ENCODE measurements at places on chromosomes 3 and 15.
A peak's percentile ranks its signal among the peaks of the same experiment; 100 is the strongest.

DNA sequence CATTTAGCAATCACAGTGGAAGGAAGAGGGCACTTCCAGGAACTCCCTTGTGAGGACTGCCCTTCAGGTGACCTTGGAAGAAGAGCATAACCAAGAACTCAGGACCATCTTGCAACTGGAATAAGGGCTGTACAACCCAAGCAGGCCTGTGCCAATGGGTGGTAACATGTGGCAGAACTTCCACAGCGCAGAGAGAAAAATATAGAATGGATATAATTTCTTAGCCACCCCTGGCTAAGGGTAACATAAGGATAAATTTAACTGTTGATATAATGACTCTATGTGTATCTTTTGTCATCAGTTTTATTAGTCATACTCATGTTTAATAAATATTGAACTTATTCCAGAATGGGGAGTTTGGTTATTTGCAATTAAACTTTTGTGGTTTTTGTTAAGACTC is 13.4 kb upstream of the MFSD1 start:
- no peak for DNase-seq

- no peak for DNase-seq
Observed at GRCh38 chr3:171933441-171933840, 90.3 kb downstream of the TMEM212 start.

- DNase-seq = peak; percentile 13
Observed at GRCh38 chr15:60179786-60180391, 175.8 kb downstream of the FOXB1 start.

- DNase-seq = no peak
Observed at GRCh38 chr3:52763466-52763865, 7.3 kb downstream of the NEK4 start.

DNA sequence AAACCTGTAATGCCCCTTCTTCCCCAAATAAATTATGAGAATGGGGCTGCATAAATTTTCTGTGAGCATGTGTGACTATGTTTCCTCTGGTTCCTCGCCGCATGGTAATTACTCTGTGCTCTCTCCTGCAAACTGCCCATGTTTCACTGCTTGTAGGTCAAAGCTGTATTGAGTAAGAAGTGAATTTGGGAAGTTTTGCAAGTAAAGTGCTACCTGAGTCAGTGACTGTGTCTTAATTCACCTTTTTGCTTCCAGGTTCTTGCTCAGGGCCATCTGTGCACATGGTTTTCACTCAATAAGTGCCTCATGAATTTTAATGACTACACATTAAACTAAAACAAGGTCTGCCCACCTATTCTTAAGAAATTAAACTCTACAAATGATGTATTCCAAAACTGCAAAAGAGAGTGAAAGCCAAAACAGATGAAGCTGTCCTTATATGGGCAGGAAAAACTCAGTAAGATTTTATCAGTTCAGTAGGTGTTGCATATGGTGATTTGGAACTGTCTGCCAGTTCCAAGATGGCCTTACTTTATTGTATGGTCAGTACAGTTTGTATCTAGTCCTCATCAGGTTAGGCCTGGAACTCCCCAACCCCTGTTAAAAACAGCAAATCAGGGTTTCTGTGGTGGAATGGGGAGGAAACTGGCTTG is 100.0 kb downstream of the LPP start:
- DNase-seq = no peak

DNA sequence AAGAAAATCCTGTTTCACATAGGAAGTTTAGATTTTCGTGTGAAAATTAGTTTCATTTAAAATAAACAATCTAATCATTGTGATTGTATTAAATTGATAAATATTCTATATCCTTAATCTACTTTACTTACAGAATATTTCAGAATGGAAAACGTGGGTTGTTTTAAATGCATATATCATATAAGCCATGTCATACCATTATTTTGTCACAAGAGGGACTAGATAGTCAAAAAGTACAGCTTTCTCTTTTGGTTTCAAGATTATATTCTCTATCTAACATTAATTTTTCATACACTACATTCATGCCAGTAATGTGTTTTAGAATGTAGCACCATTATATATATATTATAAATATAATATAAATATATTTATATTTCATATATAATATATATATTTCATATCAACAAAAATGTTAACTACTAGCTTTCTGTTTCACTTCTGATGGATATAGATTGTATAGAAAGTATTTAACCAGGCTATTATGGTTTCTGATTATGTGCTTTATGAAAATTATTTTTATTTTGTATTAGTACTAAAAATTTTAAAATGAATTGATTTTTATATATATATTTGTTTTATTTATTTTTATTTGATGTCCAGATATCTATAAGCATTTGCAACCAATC is 45.3 kb downstream of the OSTN start:
- DNase-seq = peak; percentile 9

DNA sequence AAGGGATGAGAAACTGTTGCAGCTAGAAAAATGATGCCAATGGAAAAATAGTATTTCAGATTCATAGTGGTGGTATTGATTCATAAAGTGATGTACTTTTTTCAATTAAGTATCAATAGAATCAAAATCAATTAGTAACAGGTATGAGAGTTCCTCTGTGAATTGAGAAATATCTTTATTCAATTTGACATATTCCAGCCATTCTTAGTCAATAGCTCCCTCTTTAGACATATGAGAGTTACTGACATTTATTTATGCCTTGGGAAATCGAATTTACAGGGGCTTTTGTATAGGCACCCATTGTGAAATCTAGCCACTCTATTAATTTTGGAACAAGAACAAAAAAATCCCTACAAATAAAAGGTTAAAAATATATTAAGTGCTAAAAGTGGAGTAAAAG is 386.9 kb upstream of the CNTN3 start:
- no peak for DNase-seq

DNA sequence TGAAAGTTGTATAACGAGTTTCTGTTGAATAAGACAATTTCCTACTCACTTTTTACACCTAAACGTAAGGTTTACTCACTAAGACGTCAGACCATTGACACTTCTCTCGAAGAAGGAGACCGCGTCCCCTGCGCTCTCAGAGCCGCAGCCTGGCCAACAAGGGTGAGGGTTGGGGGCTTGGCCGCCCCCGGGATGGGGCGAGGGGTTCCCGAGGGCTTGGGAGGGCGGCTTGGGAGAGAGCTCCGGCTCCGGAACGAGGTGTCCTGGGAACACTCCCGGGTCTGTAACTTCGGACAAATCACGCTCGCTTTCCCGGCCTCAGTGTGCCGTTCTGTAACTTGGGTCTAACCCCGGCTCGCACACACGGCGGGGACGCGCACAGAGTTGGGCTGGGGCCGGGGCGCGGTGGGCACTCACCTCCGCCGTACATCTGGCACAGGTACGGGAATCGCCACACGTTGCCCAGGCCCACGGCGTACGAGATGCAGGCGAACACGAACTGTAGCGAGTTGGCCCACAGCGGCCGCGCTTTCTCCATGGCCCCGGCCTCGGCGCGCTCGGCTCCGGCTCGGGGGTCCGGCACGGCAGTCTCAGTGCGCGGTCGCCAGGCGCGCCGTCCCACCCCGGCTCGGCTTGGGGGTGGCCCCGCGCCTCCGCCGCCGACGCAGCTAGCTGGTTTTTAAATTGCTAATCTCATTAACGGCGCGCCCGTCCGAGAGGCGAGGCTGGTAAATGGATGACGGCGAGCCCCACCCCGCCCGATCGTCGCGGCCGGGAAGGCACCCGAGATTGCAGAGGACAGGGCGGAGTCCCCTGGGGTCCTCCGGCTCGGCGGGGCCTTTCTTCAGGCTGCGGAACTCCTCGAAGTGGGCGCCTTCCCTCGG is at the start of gene SLC6A20:
TSS of gene SLC6A20 (minus strand) at position 655 of the 884 bp plus-strand sequence. CDS start at position 538, 117 bp downstream.
- DNase-seq = no peak

- DNase-seq = no peak
Observed at GRCh38 chr3:87047852-87048251, 56.9 kb upstream of the VGLL3 start.

DNA sequence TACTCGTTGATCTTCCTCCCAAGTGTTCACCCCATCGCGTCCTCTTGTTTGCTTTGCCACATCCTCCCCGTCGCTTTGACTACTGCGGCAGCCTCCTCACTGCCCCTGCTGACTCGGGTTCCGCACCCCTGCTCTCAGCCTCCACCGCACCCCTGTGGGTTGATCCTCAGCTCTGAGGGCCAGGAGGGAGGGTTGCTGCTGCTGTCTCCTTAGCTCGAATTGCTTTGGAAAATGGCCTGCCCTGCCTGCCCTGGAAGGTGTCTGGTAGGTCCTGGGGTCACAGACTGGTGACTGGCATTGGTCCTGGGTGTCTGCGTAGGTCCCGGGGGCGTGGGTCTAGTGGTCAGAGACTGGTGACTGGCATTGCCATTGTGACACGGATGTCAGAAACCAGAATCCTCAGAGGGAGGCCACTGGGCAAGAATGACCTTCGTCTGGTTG is 9.4 kb downstream of the MUC4 start:
- DNase-seq = peak; percentile 45

- no peak for DNase-seq
Observed at GRCh38 chr3:189013224-189013888, 158.4 kb upstream of the TPRG1 start.

- no peak for DNase-seq
Observed at GRCh38 chr15:41205315-41205714, 25.2 kb downstream of the EXD1 start.

DNA sequence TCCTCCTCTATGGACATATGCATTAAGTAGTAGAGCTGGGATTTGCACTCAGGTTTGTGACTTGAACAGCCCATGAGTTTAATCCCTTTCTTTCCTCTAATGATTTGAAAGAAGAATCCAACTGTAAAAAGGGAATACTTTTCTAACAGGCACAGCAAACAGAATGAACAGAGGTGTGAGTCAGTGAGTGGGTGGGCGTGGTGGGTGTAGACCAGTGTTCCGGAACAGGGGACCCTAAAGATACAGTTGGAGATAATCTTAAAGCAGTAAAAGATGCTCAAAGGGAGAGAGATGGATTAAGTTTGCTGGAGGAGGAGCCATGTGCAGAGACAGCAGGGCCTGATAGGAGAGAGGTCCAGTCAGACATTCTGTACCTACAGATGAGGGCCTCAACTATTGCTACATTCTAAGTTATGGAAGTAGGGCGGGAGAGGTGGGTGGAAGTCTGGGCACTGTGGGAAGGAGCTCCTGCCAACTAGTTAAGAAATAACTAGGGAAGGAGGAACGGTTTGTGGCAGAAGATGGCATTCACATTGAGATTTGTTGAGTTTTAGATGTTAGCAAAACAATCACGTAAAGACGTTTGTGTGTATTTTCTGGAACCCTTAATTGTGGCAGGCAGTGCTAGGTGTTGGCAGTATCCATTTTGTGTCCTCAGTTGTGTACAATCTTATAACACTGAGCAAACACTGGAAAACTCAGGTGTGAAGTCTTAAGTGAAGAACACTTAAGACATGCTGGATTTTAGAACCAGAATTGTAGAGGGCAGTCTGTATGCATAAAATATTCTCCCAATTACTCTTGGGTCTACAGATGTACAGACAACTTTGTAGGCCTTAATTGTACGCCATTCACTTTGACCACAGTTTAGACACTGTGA is 511.0 kb downstream of the GRM7 start:
- DNase-seq = no peak

- DNase-seq = no peak
Observed at GRCh38 chr15:48407646-48408045, 76.4 kb downstream of the DUT start.

DNA sequence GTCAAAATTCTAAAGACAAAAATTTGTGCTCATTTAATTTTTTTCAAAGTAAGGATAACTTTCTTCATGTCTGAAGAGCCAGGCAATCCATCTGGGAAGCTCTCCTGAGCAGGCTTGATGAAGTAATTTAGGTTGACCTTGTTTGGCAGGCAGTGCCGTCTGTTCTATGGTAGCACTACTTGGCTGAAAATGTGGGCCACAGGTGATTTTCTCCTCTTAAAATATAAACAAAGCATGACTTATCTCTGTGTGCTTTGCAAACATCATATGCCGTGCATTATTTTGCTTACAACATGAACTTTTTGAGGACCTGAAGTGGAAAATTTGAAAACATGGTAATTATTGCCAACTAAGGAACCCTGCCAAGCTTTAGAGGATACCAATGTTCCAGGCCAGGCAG is 143.2 kb downstream of the RAP2B start:
- no peak for DNase-seq

DNA sequence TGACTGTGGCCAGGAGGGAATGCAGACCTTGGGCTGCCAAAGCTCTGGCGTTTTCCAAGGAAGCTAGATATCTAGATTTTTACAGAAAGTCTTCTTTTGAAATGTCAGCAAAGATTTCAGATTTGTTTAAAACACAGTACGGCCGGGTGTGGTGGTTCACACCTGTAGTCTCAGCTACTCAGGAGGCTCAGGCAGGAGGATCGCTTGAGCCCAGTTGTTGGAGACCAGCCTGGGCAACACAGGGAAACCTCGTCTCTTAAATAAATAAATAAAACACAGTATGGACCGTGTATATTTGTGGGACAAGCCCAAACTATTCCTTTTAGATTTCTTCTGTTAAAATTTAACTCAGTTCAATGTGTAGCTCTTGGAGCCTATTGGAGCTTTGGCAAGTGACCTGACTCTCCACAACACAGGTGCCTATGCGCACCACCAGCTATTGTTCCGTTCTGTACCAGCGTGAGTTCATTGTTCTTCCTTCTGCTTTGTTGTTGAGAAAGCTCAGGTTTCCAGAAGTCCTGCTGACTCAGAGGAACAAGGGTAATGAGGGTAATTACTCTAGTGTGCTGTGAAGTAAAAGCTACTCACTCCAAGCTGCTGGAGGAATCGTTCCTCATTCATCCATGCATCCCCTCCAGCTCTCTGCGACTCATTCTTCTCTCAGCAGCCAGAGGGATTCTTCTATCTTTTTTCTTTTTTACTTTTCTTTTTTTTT is 73.1 kb upstream of the SLC6A6 start:
- DNase-seq = no peak

DNA sequence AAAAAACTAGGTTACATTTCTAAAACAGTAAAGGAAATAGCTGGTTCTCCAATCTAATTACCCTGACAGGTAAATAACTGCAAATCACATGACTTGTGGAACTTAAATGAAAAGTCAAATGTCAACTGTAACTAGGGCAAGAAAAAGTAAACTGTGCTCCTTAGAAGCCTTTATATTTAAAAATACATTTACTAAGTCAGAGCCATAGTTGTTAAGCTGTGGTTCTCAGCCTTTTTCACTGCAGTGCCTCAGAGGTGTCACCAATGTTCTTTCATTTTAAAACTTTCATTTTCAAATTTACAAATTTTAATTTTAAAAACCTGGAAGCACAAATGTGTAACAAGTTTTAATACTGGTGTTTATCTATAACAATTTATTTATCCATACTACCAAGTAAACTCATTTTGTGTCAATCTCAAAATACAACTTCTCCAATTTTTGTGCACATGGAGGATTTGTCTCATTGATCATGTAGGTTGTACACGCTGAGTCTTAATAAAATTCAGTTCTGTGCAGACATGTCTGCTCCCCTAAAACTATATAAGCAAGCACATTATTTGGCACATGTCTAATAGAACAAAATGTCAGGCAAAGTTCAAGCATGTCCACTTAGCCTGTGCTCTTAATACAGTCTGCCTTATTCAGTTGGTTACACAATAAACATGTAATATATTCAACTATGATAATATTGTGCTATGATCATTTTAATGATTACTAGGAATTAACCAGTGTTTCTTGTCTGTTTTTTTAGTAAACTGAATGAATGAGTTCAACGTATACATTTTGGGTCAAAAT is 70.4 kb downstream of the DLG1 start:
- DNase-seq = no peak

Measured in CD4-positive, alpha-beta T cell treated with Interleukin-4 for 1 hour (primary cell).